ENCODE measurements at places on chromosomes 4 and X.

- DNase-seq: no peak
Observed at GRCh38 chrX:57453901-57454300, 137.9 kb upstream of the ZXDB start.

GRCh38 chrX:105323928-105324327, 103.4 kb upstream of the TEX13A start:
- no peak for DNase-seq

DNA sequence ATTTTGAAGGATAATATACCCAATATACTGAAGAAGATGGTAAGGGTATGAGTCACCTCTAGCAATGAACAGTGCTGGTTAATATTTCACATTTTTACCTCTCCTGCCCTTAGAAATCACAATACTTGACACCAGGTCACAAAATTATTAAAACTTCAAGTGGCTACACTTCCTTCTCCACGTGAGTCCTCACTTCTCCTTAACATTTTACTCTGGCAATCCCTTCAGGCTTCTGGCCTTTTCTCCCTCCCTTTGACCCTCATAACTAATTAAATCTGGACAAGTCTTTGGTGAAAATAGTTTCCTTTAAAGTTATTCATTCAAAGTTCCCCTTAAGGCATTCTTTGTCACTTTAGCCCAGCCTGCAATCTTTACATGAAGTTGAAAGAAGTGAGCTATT, 190.4 kb downstream of the UNC5C start:
- no peak for DNase-seq

- no peak for DNase-seq
Observed at GRCh38 chrX:153924149-153924861, 1.8 kb downstream of the ARHGAP4 start.

GRCh38 chr4:38092701-38093100, 132.5 kb downstream of the PTTG2 start:
- DNase-seq: no peak

GRCh38 chrX:254630-255215, 26.5 kb upstream of the PLCXD1 start:
- DNase-seq: no peak

DNA sequence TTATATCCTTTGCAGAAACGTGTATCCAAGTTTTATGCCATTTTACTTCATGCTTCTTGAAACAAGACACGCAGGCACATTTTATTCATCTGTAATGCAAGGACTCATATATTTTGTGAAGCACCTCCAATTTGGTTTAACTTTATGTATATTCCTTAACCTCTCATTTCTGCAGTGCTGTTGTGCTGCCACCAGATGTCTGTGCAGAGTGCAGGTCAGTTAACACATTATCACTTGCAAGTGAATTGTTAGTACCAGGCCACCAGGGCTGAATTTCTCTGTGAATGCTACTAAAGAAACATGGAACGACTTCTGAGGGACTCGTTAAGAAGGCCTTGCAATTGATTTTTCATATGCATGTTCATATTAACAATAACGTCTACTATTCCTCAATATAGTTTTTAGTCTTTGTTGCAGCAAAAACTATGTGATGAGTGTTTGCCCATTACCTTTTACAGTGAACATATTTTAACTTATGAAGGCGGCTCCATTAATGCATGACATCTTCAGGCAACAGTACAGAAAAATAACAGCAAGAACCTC, 770.3 kb downstream of the NLGN4X start:
- no peak for DNase-seq

DNA sequence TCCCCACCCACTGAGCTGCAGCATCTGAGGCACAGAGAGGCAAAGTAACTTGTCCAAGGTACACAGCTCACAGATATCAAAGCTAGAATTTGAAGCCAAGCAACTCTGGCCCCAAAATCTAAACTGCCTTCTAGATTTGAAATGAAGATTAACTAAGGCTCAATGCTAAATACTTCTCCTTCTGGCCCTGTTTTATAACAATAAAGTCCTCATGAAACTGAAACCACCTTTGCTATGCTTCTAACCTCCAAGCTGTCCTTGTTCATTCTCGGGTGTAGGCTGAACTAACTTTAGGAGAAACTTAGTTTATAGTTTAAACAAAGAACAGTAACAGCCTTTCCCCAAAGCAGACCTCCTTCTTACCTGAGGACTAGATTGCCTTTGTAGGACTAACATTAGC, 93.6 kb downstream of the DCTD start:
- DNase-seq: no peak

GRCh38 chrX:148609515-148610327, 109.3 kb downstream of the AFF2 start:
- DNase-seq: no peak

GRCh38 chr4:113162089-113162488, 112.6 kb downstream of the ANK2 start:
- no peak for DNase-seq

- DNase-seq: no peak
Observed at GRCh38 chr4:152887981-152888380, 48.1 kb upstream of the FHDC1 start.

DNA sequence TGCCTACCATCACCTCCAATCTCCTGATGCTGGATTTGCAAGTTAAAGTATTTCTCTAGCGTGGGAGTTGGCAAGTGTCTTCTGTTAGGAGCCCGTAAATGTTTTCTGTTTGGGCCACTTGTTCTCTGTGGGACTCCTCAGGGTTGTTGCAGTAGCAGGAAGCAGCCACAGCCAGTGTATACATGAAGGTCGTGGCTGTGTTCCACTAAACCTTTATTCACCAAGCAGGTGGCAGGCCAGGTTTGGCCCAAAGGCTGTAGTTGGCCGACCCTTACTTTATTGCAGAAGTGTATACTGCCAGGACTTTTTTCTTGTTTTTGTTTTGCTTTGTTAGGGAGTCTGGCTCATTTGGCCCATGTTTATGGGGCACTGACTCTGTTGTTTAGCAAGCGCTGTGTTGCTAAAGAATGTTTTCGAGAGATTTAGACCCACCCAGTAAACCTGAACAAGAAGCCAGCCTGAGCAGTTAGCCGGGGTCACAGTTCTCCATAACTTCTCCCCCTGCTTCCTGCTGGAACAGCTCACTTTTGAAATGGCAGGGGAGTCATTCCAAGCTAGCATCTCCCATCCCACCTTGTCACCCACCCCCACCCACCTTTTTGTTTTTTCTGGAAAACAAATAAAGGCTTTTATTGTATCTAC, 58.8 kb downstream of the SHROOM2 start:
- DNase-seq: no peak

DNA sequence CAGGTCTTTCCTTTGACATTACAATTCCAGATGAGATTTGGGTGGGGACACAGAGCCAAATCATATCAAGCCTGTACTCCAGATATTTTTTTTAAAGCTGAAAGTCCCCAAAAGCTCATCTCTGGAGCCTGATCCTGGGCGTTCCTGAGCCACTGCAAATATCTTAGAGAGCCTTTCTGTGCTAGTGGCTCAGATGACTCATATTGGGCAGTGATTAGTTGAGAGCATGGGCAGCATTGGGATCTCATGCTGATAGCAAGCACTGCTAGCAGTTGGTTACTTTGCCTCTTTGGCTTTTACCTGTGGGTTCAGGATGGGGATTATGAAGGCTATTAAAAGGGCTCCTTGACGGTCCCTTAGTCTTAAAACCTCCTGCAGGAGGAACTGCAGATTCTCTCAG, 51.4 kb upstream of the SCRG1 start:
- DNase-seq: no peak

- no peak for DNase-seq
Observed at GRCh38 chr4:100977746-100978397, 369.5 kb downstream of the PPP3CA start.

- DNase-seq: no peak
Observed at GRCh38 chr4:61841714-61842113, 641.6 kb downstream of the ADGRL3 start.

- DNase-seq: no peak
Observed at GRCh38 chrX:99820197-99820596, 589.9 kb downstream of the PCDH19 start.

DNA sequence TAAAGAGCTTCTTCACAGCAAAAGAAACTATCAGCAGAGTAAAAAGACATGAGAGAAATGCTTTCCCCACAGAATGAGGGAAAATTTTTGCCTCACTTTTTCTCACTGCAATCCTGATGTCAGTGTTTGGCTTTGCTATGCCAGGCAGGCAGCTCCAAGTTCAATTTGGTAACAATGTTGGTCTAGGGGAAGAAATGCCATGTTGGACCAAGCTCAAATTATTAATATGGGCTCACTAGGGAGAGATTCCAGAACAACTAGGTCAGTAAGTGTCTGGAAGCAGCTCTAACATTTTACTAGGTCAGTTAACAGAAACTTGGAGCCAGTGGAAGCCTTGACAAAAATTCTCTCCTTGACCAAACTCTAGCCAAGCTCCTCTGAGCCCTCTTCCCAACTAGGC, 95.4 kb downstream of the NAF1 start:
- DNase-seq: no peak

- DNase-seq: no peak
Observed at GRCh38 chrX:30814978-30815377, 74.1 kb downstream of the TAB3 start.

DNA sequence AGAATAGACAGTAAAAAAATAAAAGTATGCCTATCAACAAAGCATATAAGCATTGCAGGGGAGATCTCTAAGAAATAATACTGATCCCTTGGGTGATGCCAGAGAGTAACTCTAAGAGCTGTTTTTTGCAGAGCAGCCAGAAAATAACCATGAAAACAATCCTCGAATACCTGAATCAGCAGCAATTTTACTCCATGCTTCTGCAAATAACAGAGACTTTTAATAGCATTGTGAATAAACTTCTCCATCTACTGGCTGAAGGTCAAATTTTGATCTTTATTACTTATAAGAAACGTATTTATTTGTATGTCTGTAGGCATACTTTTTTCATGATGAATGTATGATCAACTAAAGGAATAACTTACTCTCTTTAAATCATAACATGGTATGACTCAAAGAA, 334.5 kb downstream of the GALNTL6 start:
- DNase-seq: no peak

GRCh38 chrX:38260231-38260630, 39.6 kb upstream of the SRPX start:
- DNase-seq: no peak
